ENCODE measurements at places on chromosomes 5 and 9.

- no peak for DNase-seq
These were observed 9.0 kb downstream of the ADAMTS2 start for GRCh38 chr5:179336126-179336870.

GRCh38 chr9:81776390-81776789, 87.0 kb upstream of the TLE1 start:
- DNase-seq = peak; percentile 73

DNA sequence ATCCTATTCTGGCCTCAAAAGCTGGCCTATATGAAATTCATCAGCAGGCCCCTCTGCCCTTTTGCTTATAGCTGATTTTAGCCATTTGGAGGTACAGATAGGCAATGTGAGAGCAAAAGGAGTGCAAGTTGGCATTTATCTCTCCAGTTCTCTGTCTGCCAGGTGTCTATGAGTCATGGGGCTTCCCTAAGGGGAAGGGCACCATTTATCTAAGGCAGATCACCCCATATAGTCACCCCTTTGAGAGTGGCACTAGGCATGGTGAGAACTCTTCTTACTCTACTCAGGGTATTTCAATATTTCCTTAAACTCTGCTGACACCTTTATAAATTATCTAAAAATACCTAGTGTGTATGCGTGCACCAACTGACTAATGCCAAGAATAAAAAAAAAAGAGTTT, 314.7 kb upstream of the CDH6 start:
- no peak for DNase-seq

GRCh38 chr5:170681013-170681433, 102.5 kb upstream of the GABRP start:
- DNase-seq = peak; percentile 0

GRCh38 chr9:119091074-119091473, 278.2 kb downstream of the BRINP1 start:
- DNase-seq = no peak

GRCh38 chr5:94870511-94871183, 252.2 kb downstream of the SLF1 start:
- DNase-seq = no peak

GRCh38 chr5:59547731-59548130, 345.8 kb downstream of the PDE4D start:
- DNase-seq = no peak

GRCh38 chr9:38259519-38260218, 132.8 kb upstream of the ALDH1B1 start:
- DNase-seq = no peak

GRCh38 chr9:112380825-112381221, 915 bp downstream of the HSDL2 start:
- peak; percentile 18 for DNase-seq

GRCh38 chr9:12681620-12682019, 11.6 kb upstream of the TYRP1 start:
- no peak for DNase-seq

DNA sequence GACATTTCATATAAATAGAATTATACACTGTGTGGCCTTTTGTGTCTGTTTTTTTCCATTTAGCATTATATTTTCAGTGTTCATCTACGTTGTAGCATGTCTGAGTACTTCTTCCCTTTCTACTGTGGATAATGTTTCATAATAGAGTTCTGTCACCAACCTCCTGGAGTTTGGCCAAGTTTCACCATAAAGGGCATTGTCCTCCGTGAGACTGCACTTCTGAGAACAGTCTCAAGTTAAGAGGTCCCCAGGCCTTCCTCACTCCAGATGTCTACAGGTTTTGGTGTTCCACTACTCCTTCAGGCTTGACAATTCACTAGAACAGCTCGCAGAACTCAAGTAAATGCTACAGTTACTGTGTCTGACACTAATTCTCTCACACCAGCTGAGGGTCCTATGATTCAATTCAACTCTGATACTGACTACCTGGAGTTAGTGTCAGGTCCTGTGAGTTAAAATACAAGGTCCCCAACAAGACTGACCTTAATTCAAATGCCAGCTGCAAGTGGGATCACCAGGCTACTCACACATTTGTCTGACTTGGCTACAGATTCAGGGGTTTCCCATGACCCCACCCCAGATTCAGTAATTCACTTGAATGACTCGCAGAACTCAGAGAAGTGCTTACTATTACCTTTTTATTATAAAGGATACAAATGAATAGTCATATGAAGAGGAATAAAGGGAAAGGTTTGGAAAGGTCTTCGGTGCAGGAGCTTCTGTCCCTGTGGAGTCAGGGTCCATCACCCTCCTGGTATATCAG, 31.1 kb downstream of the SLC35A4 start:
- peak; percentile 22 for DNase-seq

- no peak for DNase-seq
These were observed 13.5 kb upstream of the NRARP start for GRCh38 chr9:137315581-137316011.

DNA sequence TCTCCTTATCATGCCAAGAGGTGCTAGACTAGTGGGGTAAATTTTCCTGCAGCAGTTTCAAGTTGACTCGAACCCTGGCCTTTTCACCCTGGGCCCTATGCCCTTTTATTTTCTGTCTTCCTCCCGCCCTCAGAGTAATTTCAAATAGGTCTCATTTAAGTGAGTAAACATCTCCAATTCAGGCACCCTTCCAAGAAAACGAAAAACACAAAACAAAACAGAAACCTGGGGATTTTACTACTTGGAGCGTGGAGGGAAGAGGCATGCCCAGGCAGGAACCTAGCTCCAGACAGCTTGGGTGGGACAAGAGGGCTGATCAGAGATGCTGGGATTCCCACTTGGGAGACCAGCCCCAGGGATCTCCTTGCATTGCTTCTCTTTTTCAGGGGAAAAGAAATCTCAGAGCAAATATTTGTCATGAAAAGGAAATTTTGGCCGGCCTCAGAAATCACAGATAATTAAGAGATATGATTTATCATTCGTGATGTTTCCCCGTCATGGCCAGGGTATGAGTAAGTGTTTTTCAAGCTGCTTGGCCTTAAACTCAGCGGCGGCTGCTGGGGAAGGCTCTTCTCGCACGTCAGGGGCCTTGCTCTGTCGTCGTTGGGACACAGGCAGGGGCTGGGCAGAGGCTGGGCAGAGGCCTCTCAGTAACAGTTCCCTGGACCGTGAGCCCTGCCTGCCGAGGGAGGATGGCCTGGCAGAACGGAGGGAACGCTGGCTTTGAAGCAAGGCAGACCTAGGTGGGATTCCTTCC, 248.6 kb upstream of the KLF4 start:
- peak; percentile 79 for DNase-seq

DNA sequence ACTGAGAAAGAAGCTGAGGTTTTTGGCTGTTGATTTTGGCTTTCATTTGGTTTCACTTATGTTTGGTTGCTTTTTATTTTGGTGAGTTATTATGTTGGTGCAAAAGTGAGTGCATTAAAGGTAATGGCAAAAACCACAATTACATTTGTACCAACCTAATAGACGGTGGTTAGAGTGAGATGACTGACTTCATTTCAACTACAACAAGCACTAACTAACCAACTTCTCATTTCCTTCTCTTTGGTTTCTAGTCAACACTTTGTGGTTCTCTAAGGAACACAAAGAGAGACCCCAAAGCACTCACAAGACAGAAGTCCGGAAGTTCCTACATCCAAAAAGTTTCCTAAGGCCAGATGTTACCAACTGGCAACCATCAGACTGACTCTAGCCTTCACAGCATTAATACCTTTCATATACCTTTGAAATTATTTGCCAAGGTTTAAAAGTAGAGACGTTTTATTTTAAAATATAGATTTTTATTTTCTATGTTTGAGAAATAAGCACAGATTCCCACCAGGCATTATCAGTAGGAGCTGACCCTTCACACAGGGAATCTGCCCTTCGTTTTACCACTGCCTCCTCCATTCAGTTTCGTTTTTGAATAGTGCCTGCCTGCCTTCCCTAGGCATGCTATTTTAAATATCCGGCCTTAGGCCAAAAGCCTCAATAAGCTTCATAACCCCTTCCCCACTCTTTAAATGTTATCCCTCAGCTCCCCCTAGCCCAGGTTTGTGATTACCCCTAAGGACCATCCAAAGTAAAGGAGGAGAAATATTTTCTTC, 301.1 kb upstream of the PTGER4 start:
- DNase-seq = no peak

GRCh38 chr9:116661037-116661954, 25.8 kb upstream of the TRIM32 start:
- peak; percentile 71 for DNase-seq

DNA sequence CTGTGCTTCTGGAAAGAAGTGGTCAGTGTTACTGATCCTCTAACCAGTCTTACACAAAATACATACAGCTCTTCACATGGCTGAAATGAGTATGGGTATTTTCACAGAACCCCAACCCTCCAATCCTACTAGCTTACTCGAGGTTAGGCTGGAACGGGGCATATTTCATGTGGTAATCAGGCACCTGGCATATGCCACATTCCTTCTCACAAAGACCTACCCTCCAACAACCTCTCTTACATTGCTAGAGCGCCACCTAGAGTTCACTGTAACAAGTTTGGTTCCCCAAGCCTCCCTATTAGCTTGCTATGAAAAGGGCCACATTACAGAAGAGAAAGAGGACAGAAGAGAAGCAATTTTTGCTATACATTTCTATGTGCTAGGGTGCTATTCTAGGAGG, 597.3 kb downstream of the PRELID2 start:
- DNase-seq = peak; percentile 64

GRCh38 chr5:130571076-130571475, 594.0 kb downstream of the HINT1 start:
- peak; percentile 40 for DNase-seq

GRCh38 chr5:157130925-157131324, 11.7 kb downstream of the MED7 start:
- DNase-seq = no peak

DNA sequence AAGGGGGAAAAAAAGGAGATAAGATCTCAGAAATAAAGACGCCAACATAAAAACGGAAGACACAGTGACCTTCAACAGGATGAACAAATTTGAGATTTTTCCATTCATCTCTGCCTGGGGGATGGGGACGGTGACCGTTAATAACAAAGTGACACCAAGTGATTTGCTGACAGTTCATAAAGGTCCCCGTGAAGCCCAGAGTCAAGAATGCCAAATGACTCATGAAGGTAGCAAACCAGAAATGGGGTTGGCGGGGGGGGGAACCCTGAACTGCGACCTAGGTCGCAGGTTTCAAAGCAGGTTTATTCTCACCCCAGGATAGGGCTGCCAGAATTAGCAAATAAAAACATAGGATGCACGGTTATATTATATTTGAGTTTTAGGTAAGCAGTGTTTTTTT, 21.1 kb upstream of the SHB start:
- DNase-seq = no peak

GRCh38 chr5:3662344-3662743, 66.7 kb downstream of the IRX1 start:
- DNase-seq = no peak

- DNase-seq = no peak
These were observed 238.3 kb downstream of the NPR3 start for GRCh38 chr5:32949286-32949970.

- peak; percentile 52 for DNase-seq
These were observed 131.0 kb downstream of the ADAMTS16 start for GRCh38 chr5:5270958-5271785.

DNA sequence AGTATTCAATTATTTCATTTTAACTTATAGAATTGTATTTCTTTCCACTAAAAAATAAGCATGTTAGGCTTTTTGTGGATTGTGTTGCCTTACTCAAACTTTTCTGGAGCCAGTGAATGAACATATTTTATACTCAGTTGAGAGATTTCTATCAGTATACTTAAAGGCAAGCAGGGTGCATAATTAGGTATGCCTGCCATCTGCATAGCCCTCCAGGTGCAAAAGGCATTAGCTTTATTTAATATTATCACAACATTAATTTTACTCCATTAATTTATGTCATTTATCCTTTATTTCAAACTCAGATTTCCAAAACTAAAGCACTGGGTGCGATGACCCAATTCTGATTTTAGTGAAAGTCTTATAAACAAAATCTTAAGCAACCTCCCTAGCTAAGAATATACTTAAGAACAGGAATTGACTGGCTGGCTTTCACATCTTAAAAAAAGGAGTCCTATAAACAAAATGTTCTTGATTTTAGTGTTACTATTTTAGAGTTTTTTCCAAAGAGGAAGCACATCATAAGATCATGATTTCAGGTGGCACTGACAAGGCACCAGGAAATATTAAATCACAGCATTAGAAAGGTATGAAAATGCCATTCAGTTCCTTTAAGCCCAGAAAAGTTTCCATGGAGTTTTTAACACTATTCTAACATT, 178.4 kb downstream of the MPDZ start:
- no peak for DNase-seq

DNA sequence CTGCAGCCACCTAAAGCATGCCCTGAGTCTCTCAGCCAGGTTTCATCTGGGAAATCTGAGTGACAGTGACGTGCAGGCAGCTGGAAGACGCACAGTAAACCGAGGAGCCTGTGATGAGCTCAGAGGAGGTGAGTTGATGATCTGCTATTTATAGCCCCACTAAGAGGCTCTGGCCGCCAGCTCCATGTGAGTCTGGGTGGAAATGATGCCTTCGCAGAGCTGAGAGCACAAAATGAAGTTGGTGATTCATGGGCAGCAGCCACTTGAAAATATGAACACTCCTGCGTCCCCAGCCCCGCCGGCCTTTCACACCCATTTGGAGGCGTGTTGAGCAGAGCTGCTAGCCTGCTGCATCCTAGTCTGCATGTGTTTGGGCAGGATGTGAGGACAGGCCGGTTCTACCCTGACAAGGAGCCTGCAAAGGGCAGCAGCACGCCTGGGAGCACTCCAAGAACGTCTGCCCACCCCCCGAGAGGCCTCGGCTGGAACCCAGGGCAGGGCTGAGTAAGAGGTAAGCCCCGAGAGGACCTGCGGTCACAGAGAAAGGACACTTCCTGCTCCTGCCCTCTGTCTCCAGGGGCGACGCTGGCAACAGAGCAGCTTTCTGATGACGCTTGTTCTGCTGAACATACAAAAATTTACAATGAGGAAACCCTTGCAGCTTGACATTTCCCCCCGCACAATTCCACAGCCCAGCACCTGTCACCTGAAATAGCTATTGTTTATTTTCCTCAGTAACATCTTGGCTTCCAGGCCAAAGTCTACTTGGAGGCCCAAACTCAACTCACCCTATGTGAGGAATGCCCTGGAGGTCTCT, 25.1 kb upstream of the CDKN2AIPNL start:
- peak; percentile 78 for DNase-seq

DNA sequence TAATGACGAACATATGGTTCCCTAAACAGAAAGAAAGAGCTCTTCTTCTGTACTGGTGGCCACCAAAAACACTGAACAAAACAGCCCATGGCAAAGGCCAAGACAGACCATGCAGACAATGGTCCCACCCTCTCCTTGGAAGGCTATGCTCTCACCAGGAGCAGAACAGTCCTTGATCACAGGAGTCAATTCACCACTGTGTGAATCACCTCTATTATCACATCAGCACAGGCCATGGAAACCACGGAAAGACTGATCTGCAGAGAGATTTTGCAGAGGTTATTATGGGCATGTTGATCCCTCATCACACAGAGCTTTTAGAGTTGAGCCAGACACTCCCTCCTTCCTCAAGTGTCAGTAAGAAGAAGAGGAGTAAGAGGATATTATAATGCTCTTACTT, 134.0 kb upstream of the RASEF start:
- no peak for DNase-seq

DNA sequence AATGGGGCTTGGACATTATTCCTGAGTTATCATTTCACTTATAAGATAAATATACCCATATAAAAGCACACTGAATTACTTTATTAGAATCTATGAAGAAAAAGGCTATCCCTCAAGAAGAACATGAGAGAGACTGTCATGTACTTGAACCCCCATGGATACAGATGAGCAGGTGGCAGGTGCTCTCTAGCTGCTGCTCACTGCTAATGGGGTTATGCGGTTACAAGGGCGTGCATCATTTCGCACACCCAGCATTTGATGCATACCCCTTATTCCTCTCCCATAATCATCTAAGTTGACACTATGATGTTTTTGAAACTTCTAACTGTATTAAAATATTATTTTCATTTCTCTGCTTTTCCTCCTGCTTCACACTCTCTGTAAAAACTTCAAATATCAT, 16.4 kb downstream of the ITK start:
- no peak for DNase-seq

Measured in myocyte (in vitro differentiated cells).